Left ventricle myocardium superior (tissue), 1 donor: ENCODE measurements at places on chromosomes 1 and 21. TPM values are rescaled to one million over a fixed set of nuclear protein-coding genes. Genes with fewer than 3 reads are reported as not detected.

GRCh38 chr1:204868340-204868700 lies 2.3 kb upstream of the NFASC start:
- peak; percentile 61 for DNase-seq

GRCh38 chr1:31570906-31571305 lies 5.4 kb upstream of the TINAGL1 start:
- no peak for DNase-seq

GRCh38 chr1:104745875-104746274 lies 996.2 kb downstream of the AMY1C start:
- DNase-seq = no peak

- DNase-seq = peak; percentile 34
These were observed 49.8 kb upstream of the SCAF4 start for GRCh38 chr21:31781737-31782136.

DNA sequence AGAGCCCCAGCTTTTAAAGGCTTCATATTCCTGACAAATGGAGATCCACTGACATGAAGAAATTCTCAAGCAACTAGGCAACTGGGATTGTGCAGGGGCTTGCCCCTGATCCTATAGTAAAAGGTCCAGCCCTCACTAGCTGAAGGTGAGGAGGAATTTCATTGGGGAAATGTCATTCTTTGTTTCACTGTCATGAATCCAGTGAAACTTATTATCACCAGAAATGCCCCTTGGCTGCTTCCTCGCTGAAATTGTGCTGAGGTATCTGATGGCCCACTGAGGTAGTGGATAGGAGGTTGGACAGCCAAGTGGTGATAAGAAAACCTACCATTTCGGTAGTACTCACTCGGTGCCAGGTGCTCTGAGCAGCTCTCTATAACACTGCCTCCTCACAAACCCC lies 36.2 kb downstream of the CCN1 start:
- no peak for DNase-seq

- no peak for DNase-seq
These were observed 102.4 kb upstream of the ZNF281 start for GRCh38 chr1:200512191-200512590.

DNA sequence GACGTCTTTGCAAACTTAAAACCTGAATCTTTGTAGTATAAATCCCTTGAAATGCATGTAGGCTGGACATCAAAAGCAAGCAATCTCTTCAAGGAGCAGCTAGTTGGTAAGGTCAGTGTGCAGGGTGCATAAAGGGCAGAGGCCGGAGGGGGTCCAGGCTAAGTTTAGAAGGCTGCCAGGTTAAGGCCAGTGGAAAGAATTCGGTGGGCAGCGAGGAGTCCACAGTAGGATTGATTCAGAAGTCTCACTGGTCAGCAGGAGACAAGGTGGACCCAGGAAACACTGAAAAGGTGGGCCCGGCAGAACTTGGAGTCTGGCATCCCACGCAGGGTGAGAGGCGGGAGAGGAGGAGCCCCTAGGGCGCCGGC lies 390 bp upstream of the PCSK9 start:
- no peak for DNase-seq

- no peak for DNase-seq
These were observed 441.3 kb upstream of the DEPDC1 start for GRCh38 chr1:68938051-68938666.

The NHLH2 gene
- total RNA-seq = not detected

The CFHR3 gene
- not detected for total RNA-seq
